ENCODE measurements at places on chromosomes 4 and X.
A peak's percentile ranks its signal among the peaks of the same experiment; 100 is the strongest.

DNA sequence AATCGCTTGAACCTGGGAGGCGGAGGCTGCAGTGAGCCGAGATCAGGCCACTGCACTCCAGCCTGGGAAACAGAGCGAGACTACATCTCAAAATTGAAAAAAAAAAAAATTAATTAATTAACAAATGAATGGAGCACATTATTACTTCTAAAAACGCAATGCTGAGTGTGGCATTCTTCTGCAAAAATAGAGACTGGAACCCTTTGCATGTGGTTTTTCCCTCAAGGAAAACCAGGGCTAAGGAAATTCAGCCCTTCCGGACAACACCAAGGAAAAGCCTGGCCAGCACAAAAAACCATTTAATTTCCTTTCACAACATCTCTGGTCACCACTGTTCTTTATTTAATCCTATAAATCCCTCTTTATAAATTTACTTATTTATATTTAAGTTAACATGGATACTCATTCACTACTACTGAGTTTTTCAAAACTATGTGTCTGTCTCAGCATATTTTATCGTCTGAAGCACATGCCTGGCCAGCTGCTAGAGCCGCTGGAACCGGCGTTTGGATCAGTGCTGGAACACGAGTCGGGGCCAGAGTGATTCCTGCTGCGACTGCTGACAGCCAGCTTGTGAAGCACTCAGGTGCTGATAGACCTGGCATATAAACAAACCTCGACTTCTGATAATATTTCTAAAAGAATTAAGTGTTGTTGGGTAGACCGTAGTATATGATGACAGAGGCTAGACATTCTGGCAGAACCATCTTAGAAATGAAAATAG lies 84.5 kb upstream of the WWC2 start:
- peak; percentile 68 for DNase-seq

DNA sequence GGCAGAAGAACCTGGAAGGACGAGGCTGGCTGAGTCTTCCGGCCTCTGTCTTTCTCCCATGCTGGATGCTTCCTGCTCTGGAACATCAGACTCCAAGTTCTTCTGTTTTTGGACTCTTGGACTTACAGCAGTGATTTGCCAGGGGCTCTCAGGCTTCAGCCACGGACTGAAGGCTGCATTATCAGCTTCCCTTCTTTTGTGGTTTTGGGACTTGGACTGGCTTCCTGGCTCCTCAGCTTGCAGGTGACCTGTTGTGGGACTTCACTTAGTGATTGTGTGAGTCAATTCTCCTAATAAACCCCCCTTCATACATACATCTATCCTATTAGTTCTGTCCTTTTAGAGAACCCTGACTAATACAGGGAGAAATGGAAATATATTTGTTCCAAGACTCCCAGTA lies 265.8 kb downstream of the PCDH18 start:
- no peak for DNase-seq

- DNase-seq = no peak
These were observed 155.8 kb downstream of the RPA4 start for GRCh38 chrX:97039363-97040029.

- no peak for DNase-seq
These were observed 129.2 kb downstream of the NR3C2 start for GRCh38 chr4:148312956-148313490.

GRCh38 chr4:78638337-78639172 lies 87.0 kb downstream of the ANXA3 start:
- DNase-seq = no peak

DNA sequence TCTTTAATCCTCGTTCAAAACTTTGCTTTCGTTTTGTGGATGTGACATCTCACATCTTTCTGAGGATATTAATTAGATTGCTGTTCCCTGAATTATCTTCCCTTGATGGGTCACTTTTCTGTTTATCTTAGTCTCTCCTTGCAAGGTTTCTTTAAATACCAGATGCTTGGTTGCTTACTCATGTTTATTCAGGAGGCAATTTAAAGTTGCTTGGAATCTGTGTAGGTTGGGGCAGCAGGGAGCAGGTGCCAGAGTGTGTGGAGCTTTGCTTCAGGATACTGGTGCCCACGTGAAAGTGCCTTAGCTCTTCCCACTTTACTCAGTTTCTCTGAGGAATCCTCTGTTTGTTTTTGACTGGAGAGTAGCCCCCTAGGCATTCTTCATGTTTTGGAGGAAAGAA lies 24.0 kb downstream of the ANAPC4 start:
- DNase-seq = no peak

GRCh38 chr4:142648378-142648777 lies 197.7 kb downstream of the INPP4B start:
- DNase-seq = no peak

DNA sequence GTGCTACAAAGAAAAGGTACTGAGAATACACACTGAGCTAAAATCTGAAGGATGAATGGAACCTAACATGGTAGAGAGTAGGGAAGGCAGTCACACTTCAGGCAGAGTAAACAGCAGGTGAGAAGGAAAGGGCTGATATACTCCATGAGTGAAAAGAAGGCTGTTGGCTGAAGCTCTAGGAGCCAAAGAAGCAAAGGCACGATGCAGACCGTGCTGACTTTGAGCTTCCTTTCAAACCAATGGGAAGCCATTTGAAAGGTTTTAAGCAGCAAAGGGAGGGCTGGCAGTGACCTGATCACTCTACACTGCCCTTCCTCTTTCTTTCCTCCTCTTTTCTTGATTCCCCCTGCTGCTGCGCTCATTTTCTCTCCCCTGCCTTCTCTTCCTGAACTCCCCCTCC lies 66.4 kb downstream of the TMEM154 start:
- DNase-seq = no peak

DNA sequence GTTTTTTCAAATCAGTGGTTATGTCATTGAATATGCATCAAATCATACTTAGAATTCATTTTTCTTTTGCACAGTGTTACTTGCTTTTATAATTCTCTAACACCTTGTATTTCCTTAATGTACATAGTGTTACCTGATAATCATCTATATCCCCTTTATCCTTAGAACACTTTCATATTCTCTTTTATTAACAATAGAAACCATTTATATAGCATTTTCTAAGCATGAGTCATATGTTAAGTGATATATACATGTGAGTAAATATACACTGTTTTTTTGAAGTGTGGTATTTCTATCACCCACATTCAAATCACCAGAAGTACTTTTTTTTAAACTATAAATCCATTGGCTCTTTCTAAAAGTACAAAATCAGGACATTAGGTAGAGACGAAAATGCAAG lies 15.3 kb downstream of the EPHA5 start:
- DNase-seq = no peak

GRCh38 chrX:8653956-8654355 lies 78.0 kb downstream of the ANOS1 start:
- no peak for DNase-seq

- no peak for DNase-seq
These were observed 24.4 kb downstream of the TRIM2 start for GRCh38 chr4:153228512-153229140.

DNA sequence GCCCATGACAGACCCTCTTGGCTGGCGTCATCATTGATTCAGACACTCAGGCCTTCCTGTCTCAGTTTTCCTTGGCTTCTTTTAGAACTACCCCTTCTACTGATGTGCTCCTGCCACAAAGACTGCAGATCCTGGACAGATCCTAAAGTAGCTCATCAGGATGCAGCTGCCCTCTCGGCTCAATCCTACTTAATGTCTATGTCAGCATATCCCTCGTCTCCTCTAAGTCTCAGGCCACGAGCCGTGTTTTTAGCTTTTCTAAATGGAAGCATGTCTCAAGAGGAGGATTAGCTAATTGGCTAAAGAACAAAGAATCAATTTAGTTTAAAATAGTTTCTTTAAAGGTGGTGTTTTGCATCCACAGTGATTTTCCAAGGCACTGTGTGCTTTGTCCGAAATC lies 447.7 kb downstream of the STIM2 start:
- DNase-seq = no peak

- DNase-seq = no peak
These were observed 9.2 kb downstream of the VSIG4 start for GRCh38 chrX:66030505-66031317.

DNA sequence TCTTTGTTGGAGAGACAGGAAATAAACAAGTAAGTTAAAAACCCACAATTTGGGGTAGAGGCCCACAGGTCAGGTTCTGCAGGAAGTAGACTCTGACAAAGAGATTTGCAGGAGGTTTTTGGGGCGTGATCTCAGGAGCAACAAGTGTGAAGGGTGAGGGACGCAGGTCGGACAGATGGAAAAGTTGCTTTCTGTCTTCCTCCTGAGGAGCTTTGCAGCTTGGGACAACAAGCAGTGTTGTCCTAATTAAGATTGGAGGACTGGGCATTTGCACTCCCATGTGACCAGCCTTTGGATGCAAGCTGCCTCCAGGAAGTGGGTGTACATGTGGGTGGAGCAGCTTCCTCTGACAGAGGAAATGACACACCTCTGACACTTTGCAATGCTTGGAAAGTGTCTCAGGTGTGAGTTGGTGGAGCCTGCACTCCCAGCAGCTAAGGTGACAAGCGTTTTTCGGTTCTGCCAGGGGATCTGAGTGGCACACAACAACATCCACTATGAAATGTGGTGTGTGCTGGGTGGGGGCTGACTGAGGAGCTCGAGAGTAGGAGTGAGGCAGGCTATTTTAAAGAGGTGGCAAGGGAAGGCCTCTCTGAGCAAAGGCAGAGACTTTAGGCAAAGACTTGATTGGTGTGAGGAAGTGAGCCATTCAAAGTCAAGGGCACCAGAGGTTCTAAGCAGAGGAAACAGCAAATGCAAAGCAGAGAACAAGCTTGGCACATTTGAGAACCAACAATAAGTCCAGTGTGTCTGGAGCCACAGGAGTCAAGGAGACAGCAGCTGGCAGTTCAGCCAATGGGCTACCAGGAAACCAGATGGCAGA lies 339.8 kb upstream of the GATB start:
- no peak for DNase-seq

GRCh38 chr4:34534916-34535315 lies 1709.4 kb downstream of the ARAP2 start:
- DNase-seq = no peak

GRCh38 chr4:102808009-102808408 lies 19.3 kb downstream of the UBE2D3 start:
- no peak for DNase-seq

GRCh38 chr4:161172396-161173026 lies 991.3 kb downstream of the FSTL5 start:
- no peak for DNase-seq

DNA sequence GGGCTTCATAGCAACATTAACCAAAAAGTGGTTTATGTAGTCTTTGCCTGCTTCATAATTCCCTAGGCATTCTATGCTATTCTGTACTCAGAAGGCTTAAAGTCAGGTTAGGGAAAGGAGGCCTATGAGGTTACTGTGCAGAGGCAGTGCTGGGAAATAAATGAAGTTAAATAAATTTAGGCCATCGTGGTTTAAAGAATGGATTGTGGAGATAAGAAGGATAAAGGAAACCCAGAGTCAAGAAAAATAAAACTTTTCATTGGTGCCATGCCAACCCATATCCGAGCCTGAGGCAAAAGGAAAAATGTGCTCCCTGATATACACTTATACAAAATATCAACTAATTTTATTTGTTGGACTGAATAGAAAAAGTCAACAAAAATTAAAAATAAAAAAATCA lies 70.2 kb downstream of the AR start:
- no peak for DNase-seq

DNA sequence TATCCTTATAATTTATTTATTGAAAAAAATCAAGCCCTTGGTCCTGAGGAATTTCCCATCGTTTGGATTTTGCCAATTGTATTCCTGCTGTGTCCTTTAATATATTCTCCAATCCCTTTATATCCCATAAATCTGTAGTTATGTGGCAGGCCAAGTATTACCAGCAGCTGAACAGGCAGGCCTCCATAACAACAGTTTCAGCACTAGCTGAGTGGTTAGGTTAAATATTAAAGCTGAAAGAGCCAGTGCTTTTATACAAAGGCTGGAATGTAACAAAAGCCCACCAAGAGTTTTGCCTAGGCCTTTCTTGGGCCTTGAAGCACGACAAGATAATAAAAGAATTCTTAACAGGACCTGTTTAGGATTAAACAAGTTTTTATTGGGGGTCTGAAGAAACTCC lies 366.6 kb upstream of the GALNT7 start:
- no peak for DNase-seq

- DNase-seq = no peak
These were observed 234.3 kb downstream of the PALLD start for GRCh38 chr4:168731006-168731636.

DNA sequence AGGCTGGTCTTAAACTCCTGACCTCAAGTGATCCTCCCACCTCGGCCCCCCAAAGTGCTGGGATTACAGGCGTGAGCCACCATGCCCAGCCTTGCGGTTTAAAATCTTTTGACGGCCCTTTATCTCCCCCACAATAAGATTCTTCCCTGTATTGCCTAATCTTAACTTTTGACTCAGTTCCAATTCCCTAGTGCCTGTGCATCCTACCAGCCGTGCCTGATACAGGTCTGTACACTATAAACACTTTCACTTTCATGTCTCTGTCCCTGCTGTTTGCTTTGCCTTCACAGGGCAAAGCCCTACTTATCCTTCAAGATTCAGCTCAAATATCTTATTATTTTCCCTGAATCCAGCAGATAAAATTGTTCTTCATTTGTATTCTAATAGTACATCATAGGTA lies 74.6 kb downstream of the WDR44 start:
- no peak for DNase-seq

DNA sequence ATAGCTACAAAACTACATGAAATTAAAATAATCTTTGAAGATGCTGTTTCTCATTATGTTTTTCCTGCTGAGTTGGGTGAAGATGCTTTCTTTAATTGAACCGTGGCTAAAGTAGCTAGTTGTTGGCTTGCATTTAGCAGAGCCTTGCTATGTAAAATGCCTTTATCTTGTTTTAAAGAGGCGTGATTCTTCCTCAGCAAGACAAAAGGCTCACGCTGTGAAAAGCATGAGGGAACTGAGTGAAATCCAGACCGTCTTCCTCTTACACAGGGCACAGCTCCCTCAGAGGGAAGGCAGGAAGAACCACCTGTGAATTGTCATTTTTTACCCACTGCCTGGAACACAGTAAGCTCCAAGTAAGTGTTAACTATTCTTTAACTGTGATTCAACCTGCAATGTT lies 39.0 kb upstream of the ZNF518B start:
- no peak for DNase-seq

DNA sequence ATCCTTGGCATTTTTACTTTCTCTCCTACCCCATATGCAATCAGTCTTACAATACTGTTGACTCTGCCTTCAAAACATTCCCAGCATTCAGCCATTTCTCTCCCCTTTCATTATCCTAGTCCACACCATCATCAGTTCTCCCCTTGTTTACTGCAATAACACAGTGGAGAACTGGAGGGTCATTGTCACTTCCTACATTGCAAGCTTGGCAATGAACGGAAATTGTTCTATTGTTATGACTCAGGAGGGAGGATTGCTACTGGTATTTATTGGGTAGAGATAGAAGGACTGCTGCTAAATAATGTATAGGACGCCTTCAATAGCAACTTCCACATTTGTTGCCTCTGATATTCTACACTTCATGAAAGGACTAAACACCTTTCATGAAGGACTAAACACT lies 231.8 kb downstream of the BANK1 start:
- no peak for DNase-seq

DNA sequence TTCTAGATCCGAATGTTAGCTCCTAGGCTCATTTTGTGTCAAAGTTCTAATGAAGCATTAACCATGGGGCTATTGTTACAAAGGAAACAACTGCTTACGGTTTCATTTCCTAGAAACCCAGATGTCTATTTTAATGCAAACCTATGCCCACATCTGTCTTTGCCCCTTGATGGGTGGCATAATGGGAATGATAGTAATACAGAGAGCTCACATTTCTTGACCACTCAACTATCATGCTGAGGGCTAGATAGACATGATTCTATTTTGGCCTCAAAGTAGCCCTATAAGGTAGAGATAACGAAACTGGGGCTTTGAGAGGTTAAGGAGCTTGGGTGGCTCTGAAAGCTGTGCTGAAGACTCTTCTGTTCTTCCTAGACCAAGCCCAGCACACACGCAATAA lies 1.9 kb downstream of the TLR7 start:
- no peak for DNase-seq

GRCh38 chrX:1545776-1546408 lies 8.9 kb upstream of the P2RY8 start:
- no peak for DNase-seq

Data from right hindlimb (tissue), 1 donor.